ENCODE measurements at places on chromosomes 4 and X. TPM values are rescaled to one million over a fixed set of nuclear protein-coding genes. Genes with fewer than 3 reads are reported as not detected.

The PDE5A gene
- 222 TPM for total RNA-seq

The WAS gene
- total RNA-seq = 4.2 TPM

The RLIM gene
- 20.6 TPM for total RNA-seq

The GAGE2A gene
- not detected for total RNA-seq

The GRK4 gene
- 5.4 TPM for total RNA-seq

The IRS4 gene
- 1.2 TPM for total RNA-seq

The THOC2 gene
- 139 TPM for total RNA-seq

The GC gene
- not detected for total RNA-seq

The PDE6B gene
- 2.5 TPM for total RNA-seq

The ABHD18 gene
- 9.0 TPM for total RNA-seq

The SORCS2 gene
- 4.4 TPM for total RNA-seq

GRCh38 chr4:184143770-184144564 is 73.7 kb downstream of the ENPP6 start:
- no peak for ATAC-seq

DNA sequence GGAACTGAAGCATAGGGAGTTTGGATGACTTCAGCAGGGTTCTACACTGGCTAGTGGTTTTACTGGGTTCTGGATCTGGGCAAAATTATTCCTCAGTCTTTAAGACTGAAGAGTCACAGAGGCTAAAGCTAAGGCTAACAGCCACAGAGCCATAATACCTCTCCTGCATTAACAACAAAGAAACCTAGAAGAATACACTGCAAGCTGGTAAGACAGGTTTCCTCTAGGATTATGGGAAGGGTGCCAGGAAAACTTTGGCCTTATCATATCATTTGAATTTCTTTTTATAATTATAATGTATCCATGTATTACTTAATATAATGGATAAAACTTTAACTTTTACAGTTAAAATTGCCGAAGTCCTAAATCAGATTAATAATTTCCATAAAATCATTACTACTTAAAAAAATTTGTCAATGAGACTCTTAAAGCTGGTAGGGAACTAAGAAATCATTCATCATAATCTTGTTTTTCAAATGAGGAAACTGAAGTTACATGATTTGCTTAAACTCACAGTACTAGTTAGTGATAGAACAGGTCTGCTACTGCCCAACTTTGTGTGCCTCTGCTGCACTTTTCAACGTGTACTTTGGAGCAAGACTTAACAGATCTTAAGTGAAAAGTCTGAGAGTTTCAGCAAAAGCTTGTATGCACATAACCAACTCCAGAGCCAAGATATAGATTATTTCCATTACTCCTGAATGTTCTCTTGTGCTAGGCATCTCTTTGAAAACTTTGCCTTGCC is 24.2 kb upstream of the PGRMC2 start:
- ATAC-seq = no peak

- no peak for ATAC-seq
These were observed 359.2 kb downstream of the EPHA5 start for GRCh38 chr4:65311120-65311519.

DNA sequence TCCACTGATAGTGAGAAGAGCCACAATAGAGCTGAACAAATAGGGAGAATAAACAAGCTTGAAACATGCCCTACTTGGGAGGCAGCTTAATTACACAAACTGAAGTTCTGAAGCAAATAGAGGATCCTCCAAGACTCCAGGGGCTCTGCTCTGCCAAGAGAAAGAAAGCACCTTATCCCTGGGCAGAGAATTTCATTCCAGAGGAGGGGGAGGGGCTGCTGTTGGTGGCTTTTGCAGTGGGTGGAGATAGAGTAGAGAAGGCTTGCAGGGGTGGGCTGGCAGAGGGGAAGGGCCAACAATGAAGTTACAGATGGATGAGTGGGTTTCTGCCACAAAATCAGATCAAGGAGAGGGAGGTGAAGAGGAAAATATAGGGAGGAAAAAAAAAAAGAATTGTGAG is 1.0 kb upstream of the LPAR4 start:
- ATAC-seq = no peak

GRCh38 chr4:183035726-183036415 is 63.2 kb upstream of the WWC2 start:
- no peak for ATAC-seq

GRCh38 chr4:150007512-150007911 is 70.7 kb upstream of the DCLK2 start:
- no peak for ATAC-seq

- ATAC-seq = no peak
These were observed 385.6 kb upstream of the FGF16 start for GRCh38 chrX:77061545-77061944.

DNA sequence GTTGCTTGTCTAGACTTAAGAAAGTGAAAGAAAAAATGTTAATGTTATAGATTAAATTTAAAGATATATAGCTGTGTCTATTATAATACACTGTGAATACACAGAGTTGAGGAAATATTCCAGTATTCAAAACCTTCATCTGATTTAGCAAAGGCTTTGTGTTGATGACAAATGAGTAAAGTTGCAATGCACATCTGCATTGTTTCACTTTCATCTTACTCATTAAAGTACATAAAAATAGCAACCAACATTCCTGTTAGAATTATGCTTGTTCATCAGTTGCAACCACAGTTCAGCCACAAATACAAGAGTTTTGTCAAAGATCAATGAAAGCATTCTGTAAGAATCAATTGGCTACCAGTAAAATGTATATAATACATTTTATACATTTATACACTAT is 346.4 kb upstream of the SLC7A11 start:
- ATAC-seq = no peak

DNA sequence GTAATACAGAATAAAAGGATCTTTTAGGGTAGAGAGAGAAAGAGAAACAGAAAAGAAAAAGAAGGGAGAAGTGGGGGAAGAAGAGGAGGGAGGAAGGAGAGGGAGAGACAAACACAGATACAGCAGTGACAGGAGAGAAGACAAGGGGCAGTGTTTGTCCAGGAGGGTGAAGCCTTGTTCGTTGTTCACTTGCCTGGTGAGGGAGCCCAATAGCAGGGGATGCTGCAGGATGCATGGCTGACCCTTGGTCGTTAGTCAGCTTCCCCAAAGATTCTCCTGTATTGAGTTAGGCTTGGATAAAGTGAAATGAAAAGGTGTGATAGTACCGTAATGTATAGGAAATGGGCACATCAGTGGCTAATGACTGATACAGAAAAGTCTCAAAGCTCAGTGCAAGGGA is 403.7 kb downstream of the IL15 start:
- ATAC-seq = no peak

- peak; percentile 57 for ATAC-seq
These were observed 79.9 kb upstream of the MAP3K15 start for GRCh38 chrX:19595043-19595677.

- no peak for ATAC-seq
These were observed 216.6 kb upstream of the INTU start for GRCh38 chr4:127416115-127416514.

DNA sequence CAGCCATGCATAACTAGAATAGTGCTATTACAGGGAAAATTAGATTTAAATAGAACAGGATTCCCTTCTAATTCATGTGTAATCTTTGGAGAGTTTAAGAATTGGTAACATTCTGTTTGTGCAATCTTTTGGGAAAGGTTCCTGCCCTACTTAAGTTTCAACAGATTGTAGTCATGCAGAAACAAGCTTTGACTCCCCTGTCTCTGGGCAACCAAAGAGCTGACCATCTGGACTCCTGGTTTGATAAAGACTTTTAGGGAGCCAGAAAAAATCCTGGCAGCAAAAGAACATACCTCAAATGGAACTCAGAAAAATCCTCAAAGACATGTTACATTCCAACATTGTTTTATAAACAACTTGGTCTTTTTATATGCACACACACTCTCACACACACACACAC is 191.1 kb upstream of the NEIL3 start:
- ATAC-seq = peak; percentile 91

- no peak for ATAC-seq
These were observed 142.4 kb upstream of the ANKRD50 start for GRCh38 chr4:124854968-124855367.

GRCh38 chrX:39815631-39816030 is 282.1 kb downstream of the BCOR start:
- no peak for ATAC-seq

DNA sequence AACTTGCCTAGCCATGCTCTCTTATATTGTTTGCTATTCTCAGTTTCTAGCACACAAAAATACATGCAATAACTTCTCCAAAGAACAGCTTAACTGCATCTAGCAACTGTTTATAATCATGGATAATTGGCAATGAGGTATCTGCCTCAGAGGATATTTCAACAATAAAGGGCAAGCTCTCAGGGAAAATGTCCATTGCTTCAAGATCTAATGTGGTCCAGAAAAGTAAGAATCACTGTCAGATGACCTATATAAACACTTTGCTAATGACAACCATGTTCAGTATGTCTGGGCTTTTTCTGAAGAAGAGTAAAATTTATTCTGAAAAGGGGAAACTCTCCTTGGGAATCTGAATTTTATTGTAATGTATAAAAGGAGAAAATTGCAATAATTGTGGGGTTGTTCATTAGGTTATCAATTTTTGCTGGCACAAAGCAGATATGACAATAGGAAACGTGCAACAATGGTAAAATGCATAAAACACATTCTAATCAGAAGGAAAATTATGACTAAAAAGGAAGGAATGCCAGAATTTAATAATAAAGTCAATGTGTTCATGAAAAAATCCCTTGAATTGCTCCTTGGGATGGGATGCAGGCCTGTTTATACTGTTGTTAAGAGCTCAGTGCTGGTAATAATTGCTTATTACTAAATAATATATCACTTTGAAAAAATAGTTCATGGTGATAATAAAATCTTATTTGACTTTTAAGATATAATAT is 90.3 kb downstream of the ANTXR2 start:
- no peak for ATAC-seq

DNA sequence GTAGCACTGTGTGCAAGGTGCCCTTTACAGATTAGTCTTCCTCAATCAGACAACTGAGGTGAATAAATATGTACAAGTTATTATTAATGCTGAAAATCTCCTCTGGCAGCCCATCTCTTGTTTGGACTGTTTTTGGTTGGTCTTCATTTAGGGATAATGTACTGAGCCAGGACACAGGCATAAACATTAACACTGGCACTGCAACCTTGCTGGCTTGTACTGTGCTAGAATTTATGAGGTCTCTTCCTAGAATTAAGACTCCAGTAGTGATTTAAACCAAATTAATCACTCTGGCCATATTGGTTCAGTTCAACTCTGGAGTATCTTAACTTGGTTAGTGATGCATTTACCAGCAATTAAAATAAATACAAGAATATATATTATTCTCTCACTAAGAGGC is 244.7 kb upstream of the GK2 start:
- peak; percentile 55 for ATAC-seq

DNA sequence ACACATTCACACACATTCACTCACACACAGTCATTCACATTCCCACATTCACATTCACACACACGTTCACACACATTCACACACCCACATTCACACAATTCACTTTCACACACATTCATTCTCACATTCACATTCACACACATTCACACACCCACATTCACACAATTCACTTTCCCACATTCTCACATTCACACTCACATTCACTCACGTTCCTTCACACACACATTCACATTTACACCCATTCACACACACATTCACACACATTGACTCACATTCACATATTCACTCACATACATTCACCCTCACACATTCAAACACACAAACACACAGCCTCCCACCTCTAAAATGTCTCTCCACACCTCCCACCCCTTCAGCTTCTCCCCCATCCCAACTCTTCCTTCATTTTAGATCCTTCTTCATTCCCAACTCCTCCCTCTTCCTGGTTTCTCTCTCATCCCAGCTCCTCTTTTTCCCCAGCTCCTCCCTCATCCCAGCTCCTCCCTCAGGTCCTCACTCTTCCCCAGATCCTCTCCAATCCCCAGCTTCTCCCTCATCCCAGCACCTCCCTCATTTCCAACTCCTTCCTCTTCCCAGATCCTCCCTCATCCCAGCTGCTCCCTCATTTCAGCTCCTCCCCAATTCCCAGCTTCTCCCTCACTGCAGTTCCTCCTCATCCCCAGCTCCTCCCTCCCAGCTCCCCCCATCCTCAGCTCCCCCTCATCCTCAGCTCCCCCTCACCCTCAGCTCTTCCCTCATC is 111.0 kb downstream of the FAM53A start:
- ATAC-seq = no peak

GRCh38 chr4:108834166-108834834 is 71.4 kb upstream of the ETNPPL start:
- ATAC-seq = no peak

DNA sequence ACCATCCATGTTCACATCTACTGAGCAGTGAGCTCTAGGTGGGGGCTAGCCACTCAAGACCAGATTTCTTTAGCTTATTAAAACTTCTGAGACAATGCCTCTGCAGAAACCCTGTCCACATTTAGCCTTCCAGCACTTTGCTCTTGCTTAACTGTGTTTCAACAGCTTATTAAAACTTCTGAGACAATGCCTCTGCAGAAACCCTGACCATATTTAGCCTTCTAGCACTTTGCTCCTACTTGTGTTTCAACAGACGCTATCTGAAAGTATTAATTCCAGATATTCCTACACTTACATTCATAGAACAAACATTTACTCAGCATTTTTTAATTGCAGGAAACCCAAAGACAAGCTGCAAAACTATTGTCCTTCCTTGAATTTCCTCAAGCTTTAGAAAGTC is 91.9 kb downstream of the SEL1L3 start:
- no peak for ATAC-seq

DNA sequence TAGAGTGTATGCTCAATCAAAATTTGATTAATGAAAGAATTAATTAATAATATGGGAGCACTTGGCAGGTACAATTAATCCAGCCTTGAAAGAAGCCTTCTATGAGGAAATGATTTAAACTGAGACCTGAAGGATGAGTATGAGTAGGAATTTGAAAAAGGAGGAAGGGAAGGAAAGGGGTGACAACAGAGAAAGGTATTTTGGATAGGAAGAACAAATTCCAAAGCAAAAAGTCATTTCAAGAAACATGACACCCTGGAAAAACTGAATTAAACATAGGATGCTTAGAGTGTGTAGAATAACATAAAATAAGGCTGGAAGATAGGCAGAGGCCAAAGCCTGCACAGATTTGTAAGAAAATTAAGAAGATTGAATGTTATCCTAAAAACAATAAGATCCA is 29.6 kb downstream of the PHOX2B start:
- no peak for ATAC-seq

GRCh38 chr4:103365285-103365684 is 167.1 kb upstream of the CENPE start:
- ATAC-seq = no peak
